ENCODE measurements at places on chromosomes 6 and 20.

DNA sequence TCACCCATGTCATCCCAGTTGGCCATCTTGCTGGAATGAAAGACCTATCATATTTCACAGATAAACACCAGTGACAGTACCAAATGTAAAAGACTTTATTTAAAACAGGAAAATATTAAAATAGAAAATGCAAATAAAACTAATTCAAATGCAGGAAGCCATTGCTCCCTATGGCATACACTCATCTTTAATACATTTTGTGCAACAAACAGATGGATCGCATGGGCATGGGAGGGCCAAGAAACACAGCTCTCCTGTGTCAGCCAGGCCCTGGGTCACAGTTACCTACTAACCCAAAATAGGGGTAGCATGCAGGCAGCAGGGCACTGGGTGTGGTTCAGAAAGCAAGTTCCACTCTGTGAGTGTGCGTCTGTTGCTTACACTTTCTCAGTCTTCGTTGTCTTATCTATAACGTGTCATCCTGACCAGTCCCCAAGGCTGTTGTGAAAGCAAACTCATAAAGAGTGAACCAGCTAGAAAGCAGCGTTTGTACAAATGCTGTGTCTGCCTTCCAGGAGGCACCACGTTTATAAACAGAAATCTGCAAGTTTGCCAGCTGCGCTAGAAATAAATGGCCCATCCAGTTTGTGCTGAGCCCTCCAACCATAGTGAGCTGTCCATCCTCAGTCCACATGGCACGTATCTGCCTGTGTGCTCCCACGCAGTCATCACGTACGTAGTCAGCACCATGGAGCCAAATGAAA is 180.5 kb downstream of the SYNDIG1 start:
- no peak for DNase-seq

DNA sequence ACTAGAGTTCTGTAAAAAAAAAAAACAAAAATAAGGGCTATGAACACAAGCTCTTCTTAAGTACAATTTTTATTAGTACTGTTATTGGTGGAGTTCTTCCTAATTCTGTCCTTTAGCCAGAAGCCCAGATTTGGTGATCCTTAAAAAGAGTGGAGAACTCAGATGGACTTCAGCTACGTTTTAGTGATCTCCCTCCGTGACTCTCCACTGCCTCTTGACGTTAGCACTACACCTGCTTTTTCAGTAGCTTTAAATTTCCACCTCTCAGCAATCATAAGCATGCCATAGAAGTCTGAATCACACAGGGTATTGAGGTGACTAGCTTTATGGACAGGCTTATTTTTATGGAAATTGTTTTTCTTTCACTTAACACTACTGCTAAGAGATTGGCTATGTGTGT is 17.7 kb downstream of the DHX35 start:
- no peak for DNase-seq

DNA sequence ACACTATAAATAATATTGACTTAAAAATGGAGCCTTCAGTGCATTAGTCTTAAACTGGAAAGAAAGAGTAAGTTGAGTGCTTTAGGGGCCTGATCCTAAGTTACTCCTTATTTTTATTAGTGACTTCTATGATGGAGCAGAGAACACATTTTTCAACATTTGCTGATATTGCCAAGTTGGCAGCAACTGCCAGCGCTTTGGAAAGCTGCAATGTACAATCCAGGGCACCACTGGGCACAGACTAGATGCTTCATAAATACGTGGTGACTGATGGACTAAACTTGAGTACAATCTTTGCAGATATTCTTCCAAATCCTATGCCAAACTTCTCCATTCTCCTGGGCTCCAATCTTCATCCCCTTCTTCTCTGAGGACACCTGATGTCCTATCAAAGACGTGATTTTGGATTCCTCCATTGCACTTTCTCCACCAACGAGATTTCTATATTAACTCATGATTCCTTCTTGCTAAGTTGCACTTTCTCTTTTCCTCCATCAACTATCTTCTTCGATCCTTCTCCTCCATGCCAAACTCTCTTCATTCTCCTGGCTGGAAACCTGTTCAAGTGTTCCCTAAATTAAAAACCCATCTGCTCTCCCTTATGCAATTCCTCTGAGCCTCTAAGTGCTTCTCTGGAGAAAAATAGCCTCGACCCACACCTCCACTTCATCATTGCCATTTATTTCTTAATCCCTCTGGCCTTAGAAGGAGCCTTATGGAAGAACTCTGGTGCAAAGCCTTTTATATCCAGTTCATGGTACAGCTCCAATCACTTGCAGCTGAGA is 28.5 kb upstream of the PAK5 start:
- DNase-seq, result no peak

- DNase-seq, result no peak
These were observed 2.5 kb downstream of the RIMS1 start for GRCh38 chr6:71888756-71889340.

DNA sequence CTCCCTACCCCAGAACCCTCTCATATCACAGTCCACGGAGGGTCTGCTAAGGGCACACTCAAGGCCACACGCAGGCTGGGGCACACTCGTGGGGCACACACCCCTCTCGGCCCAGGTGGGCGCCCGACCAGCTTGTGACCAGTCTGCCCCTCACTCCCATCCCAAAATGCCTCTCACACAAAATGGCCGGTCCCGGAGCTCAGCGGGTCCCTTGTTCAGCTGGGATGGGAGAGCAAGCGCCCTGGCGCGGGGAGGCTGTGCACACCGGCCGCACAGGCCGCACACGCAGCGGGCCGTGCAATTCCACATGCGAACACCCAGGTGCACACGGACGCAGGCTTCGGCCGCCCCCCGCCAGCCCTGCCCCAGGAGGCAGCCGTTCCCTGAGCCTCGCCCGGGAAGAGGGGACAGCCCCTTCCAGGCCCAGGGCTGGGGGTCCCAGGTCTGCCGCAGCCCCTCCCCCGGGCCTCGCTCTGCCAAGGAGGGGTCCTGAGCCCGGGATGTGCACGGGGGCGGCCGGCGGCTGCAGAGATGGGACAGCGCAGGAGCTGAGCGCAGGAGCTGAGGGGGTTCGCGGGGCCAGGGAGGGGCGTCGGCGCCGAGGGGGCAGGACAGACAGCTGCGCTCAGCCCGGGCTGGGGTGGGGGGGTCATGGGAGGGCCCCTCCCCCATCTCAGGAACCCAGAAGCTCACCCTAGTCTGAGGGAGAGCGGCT is 1.3 kb downstream of the KCNQ2 start:
- DNase-seq, result no peak

DNA sequence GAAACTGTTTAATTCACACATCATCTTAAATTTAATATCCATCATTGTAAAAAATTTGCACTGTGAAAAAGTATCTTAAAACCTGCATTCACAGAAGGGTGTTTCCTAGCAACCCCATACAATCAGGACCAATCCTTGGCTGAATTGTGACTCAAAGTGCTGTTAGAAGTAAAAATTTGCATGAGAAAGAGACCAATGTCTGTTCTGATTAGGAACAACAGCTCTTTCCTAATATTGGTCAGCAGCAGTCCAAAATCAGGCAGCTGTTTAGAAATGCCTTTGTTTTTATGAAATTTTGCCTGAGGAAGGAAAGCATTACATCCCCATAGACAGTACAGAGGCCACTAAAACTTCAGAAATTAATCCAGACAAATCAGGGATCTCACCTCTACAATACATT is 987.0 kb downstream of the HACE1 start:
- DNase-seq, result no peak

DNA sequence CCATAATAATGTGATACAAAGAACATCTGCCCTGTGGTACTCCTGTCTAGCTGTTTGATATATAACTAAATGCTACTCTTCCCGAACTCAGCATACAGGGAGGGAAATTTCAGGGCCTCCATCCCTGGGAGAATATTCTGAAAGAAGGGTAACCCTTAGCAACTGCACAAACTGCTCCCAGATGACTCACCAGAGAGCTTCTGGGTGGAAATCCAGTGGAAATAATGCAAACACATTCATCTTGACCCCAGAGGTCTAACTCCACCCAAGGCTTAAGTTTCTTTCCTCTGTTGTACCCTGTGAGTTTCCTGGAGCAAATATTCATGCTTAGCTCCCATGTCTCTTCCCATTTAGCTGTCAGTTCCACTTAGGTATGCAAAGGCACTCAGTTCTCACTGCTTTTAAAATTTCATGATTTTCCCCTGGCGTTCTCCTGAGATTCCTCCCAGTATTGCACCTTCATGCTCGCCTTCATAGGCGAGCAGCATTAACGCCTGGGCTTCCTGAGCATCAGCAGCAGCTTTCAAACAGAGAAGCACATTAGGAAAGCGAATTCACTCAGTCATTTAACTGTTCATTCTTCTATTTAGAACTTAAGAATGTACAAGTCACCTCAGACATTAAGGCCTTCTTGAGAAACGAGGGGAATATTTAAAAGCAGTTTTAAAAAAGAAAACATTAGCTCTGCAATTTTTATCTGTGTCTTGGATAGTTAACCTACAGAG is 43.8 kb upstream of the LAMA4 start:
- no peak for DNase-seq

- no peak for DNase-seq
These were observed 24.8 kb downstream of the ZNF311 start for GRCh38 chr6:28980137-28980851.

GRCh38 chr6:130985115-130985514 is 77.9 kb downstream of the EPB41L2 start:
- DNase-seq, result no peak

DNA sequence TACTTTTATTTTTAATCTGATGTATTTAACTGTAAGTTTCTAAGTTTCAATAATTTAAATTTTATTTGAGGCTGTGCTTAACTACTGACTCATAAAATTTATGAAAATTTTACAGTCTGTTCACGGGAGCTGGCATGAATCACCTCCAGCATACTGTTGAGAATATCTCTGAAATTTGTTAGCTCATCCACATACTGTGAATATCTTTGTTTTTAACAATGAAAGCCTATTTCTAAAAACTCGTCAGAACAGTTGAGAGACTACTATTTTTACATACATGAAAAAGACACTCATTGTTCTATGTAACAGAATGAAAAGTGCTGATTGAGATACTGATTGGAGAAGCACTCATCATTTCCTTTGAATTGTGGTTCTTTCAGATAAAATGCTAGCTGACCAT is 749.3 kb downstream of the TENT5A start:
- DNase-seq, result no peak

GRCh38 chr20:47400685-47401084 is 44.2 kb upstream of the ZMYND8 start:
- DNase-seq, result peak; percentile 17

GRCh38 chr20:5474646-5475550 is 158.1 kb upstream of the PROKR2 start:
- no peak for DNase-seq

- DNase-seq, result peak; percentile 5
These were observed 28.9 kb downstream of the PLG start for GRCh38 chr6:160730911-160731310.

- DNase-seq, result no peak
These were observed 502 bp downstream of the DXO start for GRCh38 chr6:31971279-31971992.

DNA sequence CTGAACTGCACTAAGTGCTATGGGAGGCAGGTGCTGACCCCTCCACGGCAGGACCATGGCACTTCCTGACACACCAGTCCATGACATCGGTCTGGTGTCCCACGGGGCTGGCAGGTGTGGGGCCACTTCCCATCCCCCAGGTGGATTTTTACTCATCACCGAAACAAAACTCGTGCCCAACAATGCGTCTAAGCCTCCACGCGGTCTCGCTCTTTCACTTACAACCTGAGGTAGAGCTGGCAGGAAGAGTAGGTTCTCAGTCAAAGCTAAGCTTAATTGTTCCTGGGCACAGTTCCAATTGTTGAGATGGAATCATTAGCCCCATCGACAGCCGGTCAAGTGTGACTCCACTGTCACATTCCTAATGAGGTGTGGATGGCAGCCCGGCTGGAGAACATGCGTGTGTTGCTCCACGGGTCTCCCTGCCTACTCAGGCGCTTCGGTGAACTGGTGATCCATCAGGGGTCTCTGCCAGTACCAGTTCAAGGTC is 125.7 kb downstream of the SLC23A2 start:
- DNase-seq, result no peak

- no peak for DNase-seq
These were observed 136.7 kb upstream of the GMDS start for GRCh38 chr6:2381872-2382661.

- no peak for DNase-seq
These were observed 621 bp downstream of the GPR63 start for GRCh38 chr6:96836631-96837080.

- no peak for DNase-seq
These were observed 139.9 kb upstream of the PMEPA1 start for GRCh38 chr20:57849521-57850215.

All from activated CD4-positive, alpha-beta T cell treated with anti-CD3 and anti-CD28 coated beads, Interleukin-10, Interleukin-2, amounts not matched to agents 100 ng/mL and 50 ng/mL, durations not matched to agents 16 hours and 8 hours (primary cell).